ENCODE measurements at places on chromosomes 4 and X.

DNA sequence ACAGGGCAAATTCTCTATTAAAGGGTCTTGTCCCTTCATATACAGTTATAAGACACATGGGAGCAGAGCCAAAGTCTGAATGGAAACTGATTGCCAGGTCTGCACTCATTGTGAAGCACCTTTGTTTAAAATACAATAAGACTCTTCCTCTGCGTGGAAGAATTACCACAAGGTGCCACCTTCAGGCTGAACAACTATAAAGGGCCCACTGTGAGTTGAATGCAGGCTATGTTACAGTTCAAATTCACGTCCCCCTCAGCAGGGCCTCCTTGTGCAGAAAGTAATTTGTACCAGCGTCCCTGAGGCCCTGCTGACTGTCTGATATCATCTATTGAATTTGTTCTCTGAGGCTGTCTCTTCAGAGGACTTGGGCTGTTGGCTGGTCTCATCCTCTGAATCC lies 225.8 kb upstream of the TEX13C start:
- no peak for DNase-seq

DNA sequence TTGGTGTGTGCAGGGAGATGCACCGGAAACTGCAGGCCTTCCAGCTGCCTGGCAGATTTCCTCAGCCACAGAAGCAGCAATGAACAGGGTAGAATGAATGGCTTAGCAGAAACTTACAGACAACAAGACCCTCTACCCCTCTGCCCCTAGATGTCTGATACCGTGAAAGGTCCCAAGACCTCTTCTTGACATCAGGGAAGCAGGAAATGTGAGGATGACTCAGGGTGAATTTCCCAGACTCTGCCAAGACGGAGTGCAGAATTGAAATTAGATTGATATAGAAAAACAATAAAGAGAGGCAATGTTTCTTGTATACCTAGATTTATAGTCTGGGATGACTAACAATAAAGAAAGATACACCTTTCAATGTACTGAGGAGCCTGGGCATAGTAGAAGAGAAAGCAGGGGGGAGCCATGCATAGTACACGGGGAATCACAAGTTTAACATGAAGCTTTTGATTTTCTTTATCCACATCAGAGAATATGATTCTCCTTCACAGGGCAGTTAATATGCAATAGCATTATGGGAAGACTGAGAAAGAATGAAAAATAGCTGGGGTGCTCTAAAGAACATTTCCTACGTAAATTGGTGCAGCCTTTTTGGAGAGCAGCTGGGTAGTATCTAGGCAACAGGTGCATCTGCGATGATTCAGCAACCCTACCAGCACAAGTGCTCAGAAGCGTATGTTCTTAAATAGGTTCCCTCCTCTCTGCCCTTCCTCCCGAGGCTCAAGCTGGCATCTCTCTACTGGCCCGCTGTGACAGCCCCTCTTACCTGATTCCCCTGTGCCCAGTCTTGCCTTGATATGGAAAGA lies 18.3 kb upstream of the CXCR3 start:
- DNase-seq = no peak

GRCh38 chrX:63581906-63582305 lies 203.1 kb downstream of the ARHGEF9 start:
- no peak for DNase-seq

DNA sequence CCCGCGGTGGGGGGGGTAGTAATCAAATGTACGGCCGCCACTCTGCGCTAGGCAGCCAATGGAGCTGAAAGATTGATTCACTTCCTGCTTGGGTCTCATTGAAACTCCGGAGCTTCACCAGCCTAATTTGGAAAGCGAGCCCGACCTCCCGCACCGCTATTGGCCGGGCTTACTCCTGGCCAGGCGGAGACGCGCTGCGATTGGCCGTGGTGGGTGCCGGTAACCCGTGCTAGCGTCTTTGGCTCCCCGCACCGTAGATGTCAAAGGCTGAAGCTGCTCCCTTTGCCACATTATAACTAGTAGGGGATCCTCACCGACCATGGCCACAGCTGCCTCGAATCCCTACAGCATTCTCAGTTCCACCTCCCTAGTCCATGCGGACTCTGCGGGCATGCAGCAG lies at the start of gene POU3F4:
Gene POU3F4 (plus strand): TSS at position 285 of the 400 bp plus-strand sequence. CDS start 35 bp downstream, at position 320.
- DNase-seq = no peak

- DNase-seq = no peak
Observed at GRCh38 chrX:136397001-136397400, 90.7 kb upstream of the BRS3 start.

GRCh38 chrX:148573119-148573518 lies 72.7 kb downstream of the AFF2 start:
- DNase-seq = no peak

DNA sequence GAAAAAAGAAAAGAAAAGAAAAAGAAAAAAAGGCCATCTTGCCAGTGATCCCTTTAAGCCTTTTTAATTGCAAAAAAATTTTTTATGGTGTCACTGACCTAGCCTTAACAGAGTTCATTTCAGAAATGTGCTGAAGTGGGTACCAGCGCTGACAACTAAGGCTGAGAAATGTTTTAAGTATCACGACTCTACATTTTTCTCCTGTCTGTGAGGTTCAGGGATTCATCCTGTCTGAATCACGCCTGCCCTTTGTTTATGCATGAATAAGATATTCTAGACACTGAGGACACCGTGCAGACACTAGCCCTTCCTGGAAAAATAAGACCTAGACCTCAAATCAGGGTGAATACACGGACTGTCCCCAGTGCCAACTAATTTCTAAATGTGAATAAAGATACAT lies 154.4 kb upstream of the NOCT start:
- no peak for DNase-seq

- DNase-seq = no peak
Observed at GRCh38 chr4:165915215-165915614, 42.2 kb downstream of the TLL1 start.

GRCh38 chrX:38268011-38268410 lies 47.3 kb upstream of the SRPX start:
- DNase-seq = no peak

DNA sequence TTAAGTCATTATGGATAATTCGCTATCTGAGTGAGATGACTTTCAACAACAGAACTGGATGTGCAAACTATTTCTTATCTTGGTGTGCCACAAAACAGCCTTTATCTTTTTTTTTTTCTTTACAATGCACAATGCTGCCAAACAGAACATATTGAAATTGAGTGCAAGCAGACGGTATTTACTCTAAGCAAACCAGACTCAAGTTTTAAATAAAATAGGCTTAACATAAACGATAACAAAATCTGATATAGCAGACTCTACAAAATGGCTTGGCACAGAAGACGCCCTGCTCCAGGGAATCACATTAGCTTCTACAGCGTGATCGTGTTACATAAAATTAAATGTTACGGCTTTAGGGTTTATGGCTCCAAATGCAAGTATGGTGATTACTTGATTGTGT lies 9.6 kb upstream of the STK32B start:
- DNase-seq = no peak

DNA sequence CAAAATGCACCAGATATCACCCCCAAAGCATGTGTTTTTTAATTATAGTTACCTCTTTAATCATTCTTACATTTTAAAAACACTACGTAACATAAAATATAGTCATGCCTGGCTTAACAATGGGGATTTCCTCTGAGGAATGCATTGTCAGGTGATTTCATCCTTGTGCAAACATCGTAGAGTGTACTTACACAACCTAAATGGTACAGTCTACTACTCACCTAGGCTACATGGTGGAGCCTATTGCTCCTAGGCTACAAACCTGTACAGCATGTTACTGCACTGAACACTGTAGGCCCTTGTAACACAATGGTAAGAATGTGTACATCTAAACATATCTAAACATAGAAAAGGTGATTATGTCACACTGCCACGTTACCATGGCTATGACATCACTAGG lies 208.6 kb downstream of the SPOCK3 start:
- DNase-seq = no peak

DNA sequence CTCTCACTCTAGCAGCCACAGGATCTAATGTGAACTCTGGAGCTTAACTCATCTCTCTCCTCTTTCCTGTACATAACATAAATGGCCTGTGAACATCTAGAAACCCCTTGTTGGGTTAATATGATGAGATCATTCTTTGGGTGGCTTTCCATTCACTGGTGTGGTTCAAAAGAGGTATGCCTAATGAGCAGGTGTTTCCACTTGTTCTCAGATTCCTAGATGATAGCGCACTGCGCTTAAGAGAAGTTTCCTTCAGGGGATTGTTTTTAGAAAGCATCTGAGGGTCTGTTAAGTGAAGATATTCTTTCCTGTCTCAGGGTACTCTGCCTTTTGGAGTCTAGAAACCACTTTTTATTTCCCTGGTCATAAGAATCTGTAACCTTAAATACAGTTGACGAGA lies 32.5 kb downstream of the FRMPD4 start:
- no peak for DNase-seq

DNA sequence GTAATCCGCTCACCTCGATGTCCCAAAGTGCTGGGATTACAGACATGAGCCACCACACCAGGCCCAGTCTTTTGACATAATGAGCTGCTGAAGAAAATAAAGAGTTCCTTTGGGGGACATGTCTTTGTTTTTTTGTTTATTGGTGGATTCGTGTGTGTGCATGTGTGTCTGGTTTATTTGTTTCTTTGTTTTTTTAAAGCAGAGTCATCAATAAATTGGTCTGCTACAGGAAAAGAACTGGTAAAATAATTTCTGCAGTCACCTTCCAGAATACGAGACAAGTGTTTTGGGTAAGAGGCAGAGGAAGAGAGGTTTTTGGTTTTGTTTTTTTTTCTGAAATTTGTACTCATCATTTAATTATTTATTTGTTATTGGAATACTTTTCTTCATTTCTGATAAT lies 51.5 kb upstream of the PPP3CA start:
- no peak for DNase-seq

GRCh38 chrX:40340116-40340515 lies 240.7 kb upstream of the ATP6AP2 start:
- DNase-seq = no peak

GRCh38 chr4:159723341-159724048 lies 620.6 kb downstream of the RAPGEF2 start:
- no peak for DNase-seq

- DNase-seq = no peak
Observed at GRCh38 chr4:120760047-120760446, 162.5 kb downstream of the PRDM5 start.

DNA sequence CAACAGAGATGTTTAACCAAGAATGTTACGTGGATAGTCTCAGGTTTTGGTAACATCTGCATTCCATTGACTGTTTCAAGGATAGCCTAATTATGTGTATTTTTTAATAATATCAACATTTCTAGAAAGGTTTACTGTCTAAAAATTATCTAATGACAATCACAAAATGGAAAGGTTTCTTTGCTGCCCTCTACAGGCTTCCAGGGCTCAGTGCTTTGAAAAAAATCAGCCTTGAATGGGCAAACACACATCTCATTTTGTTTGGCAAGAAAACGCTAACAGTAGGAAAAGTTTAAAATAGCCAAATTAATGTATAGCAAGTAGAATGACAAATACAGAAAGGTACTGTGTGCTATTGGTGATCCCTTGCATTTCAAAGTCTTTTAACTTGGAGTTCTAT lies 223.4 kb upstream of the PRPS2 start:
- no peak for DNase-seq

GRCh38 chr4:84971319-84971932 lies 4.9 kb upstream of the WDFY3 start:
- no peak for DNase-seq

GRCh38 chr4:130146773-130147172 lies 1050.8 kb downstream of the C4orf33 start:
- no peak for DNase-seq

- no peak for DNase-seq
Observed at GRCh38 chr4:85708468-85708867, 233.5 kb downstream of the ARHGAP24 start.

GRCh38 chr4:78038704-78039103 lies 18.4 kb upstream of the FRAS1 start:
- DNase-seq = no peak

DNA sequence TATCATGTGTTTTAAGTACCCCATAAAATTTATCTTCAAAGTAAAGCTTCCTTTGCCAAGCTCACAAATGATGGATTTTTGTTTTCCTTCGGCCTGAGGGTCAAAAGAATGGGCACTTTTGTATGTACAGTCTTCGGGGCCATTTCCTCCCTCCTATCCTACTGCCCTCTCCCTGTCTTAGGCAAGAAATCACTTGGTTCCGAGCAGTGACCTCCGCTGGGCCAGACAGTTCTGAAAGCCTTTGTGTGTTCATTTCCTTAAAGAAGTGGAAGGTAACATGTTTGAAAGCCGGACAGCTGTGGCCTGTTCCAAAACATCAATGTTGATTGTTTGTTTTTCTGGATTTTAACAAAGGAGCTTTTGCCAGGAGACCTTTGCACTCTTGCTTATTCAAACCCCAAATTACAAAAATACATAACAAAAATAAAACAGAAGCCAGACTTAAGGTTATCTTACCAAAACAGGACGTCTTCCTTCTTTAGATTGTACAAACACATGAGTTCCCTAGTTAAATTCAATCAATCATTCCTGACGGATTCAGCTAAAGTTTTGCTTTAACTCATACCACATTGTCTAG lies 110.6 kb upstream of the LIMCH1 start:
- no peak for DNase-seq

GRCh38 chrX:152343306-152343705 lies 107.8 kb downstream of the GABRA3 start:
- no peak for DNase-seq

DNA sequence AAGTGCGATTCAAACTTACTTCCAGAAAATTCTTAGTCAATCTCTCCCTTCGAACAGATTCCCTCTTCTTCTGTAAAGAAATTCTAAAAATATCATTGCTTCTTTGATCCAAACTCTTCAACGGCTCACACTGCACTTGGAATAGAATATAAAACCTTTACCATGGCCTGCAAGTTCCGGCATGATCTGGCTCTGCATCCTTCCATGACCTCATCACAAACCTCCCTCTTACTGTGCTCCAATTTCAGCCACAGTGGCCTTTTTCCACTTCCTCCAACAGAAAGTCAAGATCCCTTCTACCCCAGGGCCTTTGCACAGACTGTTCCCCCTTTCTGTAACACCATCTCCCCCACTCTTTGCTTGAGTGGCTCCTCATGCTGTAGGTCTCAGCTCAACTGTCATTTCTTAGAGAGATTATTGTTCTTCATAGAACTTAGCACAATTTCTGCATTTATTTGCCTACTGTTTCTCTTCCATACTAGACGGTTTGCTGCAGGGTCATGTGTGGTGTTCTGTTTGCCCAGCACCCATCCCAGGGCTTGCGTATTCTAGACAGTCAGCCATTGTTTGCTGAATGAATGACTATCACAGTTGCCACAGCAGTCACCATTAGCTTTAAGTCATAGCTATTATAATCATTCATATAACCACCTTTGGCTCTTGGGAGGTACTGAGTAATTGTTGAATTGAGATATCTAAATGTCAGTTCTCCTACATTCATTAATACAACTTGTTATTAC lies 1.9 kb upstream of the STOX2 start:
- no peak for DNase-seq

- DNase-seq = no peak
Observed at GRCh38 chrX:25599061-25599460, 539.1 kb upstream of the MAGEB18 start.

- DNase-seq = no peak
Observed at GRCh38 chrX:24448762-24449250, 16.3 kb upstream of the PDK3 start.
